NCI-H1105 treated with DMSO at 0.1 percent for 48 hours (cell line): ENCODE measurements at places on chromosomes 16 and 17.
A peak's percentile ranks its signal among the peaks of the same experiment; 100 is the strongest.

- no peak for DNase-seq
Observed at GRCh38 chr17:50196036-50196435, 5.4 kb downstream of the COL1A1 start.

DNA sequence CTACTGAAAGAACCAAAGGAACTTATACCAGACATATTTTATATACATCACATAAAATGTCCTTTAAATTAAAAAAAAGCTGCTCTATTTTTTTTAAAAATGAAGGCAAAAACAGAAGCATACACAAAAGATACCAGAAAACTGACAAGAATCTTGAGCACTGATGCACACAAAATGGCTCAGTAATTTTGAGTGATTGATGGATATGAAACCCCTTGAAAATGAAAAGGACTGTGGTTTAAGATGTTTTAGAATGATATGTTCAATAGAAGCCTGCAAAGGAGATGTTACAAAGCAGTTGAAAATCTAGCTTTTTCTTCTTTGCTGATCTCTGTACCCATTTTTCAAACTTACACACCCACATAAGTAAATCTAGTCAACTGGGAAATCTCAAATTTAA is 2.7 kb downstream of the C16orf87 start:
- no peak for DNase-seq

DNA sequence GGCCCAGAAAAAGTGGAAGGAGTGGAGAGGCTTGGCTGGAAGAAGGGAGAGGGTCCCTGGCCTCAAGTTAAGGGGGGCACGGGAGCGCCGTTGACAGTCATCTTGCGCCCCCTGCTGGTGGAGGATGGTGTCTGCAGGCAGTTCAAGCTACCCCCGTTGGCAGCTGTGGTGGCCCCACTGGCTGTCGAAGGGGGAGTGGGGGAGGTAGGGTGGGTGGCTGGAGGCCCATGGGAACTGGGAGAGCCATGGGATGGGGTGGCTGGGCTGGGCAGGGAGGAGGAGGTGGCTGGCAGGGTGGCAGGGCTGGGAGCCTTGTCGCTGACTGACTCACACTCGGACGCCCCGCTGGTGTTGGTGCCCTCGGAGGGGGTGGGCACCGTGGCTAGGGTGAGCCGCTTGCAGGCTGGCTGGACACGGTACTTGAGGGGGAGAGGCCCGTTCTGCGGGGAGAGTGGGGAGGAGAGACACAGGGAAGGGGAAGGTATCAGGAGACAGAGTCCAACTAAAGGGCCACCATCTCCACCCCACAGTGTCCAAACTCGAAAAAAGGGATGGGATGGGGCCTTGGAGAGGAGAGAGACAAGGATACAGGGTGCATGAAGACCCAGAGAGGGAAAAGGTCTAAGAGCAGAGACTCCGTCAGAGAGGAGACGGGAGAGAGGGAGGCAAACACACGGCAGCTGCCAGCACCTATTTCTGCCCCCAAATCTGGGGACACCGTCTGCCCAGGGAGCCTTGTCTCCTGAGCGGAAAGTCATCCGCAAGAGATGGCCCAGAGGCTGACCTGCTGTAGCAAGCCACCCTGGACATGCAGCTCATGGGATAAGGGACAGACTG is 5.2 kb downstream of the CISD3 start:
- peak; percentile 30 for DNase-seq

- DNase-seq: no peak
Observed at GRCh38 chr17:20098314-20098713, 89.2 kb downstream of the SPECC1 start.
